ENCODE measurements at places on chromosomes 11 and 22. TPM values are rescaled to one million over a fixed set of nuclear protein-coding genes. Genes with fewer than 3 reads are reported as not detected.

Gene INS
- not detected for total RNA-seq

DNA sequence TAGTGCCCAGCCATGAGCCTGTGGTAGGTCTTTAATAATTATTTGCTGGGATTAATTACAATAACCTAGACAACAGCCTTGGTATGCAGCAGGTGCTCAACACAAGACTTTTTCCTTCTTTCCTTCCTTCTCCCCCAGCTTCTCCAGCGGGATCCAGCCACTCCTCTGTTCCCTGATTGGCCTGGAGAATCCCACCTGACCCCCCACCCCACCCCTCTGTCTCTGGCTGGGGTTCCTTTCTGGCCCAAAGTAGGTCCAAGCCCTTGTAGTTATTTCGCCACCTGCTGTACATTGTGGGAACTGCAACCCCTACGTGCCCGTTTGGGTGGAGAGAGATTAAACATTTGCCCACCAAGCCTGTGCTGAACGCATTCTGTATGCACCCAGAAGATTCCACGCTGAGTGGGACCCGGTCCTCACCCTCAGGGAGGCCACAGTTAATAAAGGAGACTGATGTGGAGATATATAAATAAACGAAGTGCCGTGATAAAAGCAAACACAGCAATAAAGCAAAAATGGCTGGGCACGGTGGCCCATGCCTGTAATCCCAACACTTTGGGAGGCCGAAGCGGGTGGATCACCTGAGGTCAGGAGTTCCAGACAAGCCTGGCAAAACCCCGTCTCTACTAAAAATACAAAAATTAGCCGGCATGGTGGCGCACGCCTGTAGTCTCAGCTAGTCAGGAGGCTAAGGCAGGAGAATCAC, 32.1 kb upstream of the DGKZ start:
- peaks cover 3% of the 10 kb centered on the region for H3K27me3 ChIP-seq
- no peak overlapping the region for H3K27ac ChIP-seq
- peaks cover 19% of the 10 kb centered on the region for H3K4me1 ChIP-seq
- no peak overlapping the region for H3K4me3 ChIP-seq
- peaks cover 1% of the 10 kb centered on the region for H3K36me3 ChIP-seq
- DNase-seq, result peak; percentile 71

DNA sequence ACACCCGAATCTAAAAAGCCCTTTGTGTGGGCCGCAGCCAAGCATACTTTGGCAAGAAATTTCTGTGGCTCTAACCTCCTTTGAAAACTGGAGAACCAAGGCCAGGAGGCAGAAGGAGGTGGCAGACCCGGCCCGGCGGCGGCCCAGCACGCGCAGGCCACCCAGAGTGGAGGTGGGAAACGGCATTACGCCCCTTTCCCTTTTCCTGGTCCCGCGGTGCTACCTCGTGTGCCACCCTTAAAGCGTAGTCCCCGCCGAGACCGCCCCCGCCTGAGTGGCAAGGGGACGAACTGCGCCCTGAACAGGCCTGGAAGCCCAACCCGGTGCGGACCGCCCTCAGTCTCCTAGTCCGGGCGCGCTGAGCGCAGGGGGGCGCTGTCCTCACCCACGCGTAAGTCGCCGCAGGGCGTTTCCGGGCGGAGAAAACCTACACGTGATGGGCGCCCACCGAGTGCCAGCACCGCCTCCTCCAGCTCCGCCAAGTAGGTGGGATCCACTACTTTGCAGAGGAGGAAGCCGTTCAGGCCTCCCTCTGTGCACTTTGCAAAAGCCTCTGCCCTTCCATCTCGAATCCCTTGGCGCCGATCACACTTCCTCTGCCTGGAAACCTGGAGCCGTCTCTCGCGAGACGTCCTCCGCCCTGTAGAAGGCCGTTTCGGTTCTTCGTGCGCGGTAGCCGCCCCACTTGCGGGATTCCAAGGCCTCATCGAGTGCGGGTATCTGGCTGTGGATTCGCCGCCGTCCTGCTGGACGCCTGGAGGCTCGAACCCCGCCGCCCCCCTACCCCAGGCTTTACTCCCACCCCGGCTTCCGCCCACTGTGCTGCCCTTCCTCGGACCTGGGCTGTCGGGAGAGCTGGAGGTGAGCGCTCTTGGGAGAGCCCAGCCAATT, at the start of gene ACCS:
TSS of gene ACCS (plus strand) at position 430 of the 891 bp plus-strand sequence. CDS start 1,358 bp downstream, outside the sequence.
- H3K27ac ChIP-seq, result peak within 1 kb of the TSS; percentile 83
- H3K36me3 ChIP-seq, result peaks cover 9% of the 10 kb centered on the region
- peaks cover 17% of the 10 kb centered on the region for H3K4me1 ChIP-seq

DNA sequence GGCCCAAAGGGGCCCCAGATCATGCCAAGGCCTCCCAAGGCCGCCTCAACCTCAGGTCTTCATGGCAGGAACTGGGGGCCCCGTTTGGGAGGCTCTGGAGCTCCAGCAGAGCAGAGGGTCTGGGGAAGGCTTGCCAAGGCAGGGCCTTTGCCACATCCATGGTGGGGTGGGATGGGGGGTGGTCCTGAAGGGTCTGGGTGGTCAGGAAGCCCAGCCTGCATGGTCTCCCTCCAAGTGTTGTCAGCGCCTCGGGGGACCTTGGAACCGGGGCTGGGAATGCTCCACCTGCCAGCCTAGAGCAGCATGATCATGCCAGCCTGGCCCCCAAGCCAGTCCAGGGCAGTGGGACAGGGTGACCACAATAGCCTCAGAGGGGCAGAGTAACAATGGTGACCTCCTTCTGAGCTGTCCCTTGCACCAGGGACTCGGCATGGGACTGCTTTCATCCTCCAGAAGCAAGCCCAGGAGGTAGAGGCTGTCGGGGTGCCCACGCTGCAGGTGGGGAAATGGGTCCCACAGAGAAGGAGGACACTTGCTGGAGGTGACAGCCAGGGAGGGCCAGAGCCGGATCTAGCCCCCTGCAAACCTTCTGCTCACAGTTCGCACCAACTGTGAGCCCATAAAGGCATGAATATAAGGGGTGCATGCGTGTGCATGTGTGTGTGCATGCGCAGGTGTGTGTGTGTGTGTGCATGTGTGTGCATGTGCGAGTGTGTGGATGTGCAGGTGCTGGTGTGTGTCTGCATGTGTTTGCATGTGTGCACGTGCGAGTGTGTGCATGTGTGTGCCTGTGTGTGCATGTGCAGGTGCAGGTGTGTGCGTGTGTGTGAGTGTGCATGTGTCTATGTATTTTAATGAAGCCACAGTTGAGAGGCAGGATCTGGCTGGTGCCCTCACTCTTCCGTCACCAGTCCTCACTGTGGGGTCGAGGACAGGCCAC, 63.8 kb downstream of the MYEOV start:
- H3K27ac ChIP-seq, result no peak overlapping the region
- H3K36me3 ChIP-seq, result no peaks in the 10 kb centered on the region
- H3K4me3 ChIP-seq, result no peak overlapping the region
- DNase-seq, result peak; percentile 10
- peaks cover 1% of the 10 kb centered on the region for H3K4me1 ChIP-seq

DNA sequence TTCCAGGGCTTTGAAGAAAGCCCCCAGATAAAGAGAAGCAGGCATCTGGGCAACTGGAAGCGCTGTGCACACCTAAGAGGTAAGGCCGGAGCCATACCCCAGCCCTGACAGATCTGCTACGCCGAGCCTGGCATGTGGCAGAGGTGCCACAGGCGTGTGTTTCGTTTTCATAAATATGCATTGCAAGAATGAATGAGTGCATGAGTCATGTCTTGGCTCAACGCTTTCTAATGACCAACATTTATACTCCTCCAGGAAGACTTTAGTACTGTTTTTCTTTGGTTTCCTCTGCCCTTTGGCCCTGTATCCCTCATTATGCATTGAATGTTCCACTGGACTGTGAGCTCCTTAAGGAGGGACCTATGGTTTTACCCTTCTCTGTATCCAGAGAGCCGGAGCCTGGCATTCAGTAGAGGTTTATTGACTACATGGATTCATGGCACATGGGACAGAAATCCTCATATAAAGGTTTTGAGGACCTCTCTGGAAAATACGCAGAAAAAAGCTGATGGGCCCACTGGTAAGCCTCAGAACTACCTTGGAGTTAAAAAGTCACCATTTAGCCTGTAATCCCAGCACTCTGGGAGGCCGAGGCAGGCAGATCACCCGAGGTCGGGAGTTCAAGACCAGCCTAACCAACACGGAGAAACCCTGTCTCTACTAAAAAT, 38.9 kb upstream of the CSNK2A3 start:
- H3K36me3 ChIP-seq, result no peaks in the 10 kb centered on the region
- no peaks in the 10 kb centered on the region for H3K4me1 ChIP-seq
- H3K27me3 ChIP-seq, result peaks cover 2% of the 10 kb centered on the region
- H3K27ac ChIP-seq, result no peak overlapping the region
- H3K4me3 ChIP-seq, result no peak overlapping the region
- DNase-seq, result no peak

DNA sequence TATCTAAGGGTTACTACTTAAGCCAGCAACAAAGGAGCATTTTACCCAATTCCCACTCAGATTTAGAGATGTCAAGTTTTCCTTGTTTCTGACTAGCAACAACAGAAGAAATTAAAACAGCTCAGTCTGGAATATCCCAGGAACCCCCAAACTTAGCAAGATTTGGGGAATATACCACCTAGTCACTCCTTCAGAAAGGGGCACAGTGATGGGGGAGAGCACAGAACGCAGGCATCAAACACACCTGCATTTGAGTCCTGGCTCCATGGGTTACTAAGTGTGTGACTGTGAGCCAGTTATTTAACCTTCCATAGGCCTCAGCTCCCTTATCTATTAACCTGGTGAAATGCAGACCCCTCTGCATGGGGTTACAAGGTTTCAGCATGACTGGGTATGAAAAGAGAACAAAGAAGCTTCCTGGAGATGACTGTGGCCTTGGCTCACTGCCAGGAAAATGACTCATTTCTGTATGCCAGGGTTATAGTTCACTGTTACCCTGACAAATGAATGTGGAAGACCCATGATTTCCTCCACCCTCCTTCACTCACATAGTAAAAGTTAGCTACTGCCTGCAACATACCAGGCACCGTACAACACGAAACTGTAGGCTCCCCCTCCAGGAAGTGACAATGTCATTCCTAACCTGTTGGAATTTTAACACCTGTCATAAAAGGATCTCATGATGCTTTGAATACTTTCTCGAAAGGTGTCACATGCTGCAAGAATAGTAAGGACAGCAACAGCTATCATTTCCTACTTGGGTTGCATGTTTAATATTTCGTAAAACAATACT, 79.6 kb downstream of the ME3 start:
- H3K4me3 ChIP-seq, result peak overlapping the region; percentile 48
- peaks cover 15% of the 10 kb centered on the region for H3K4me1 ChIP-seq
- H3K27me3 ChIP-seq, result no peaks in the 10 kb centered on the region
- peak overlapping the region; percentile 62 for H3K27ac ChIP-seq
- no peaks in the 10 kb centered on the region for H3K36me3 ChIP-seq

Gene ALKBH3
- total RNA-seq, result 43.6 TPM

DNA sequence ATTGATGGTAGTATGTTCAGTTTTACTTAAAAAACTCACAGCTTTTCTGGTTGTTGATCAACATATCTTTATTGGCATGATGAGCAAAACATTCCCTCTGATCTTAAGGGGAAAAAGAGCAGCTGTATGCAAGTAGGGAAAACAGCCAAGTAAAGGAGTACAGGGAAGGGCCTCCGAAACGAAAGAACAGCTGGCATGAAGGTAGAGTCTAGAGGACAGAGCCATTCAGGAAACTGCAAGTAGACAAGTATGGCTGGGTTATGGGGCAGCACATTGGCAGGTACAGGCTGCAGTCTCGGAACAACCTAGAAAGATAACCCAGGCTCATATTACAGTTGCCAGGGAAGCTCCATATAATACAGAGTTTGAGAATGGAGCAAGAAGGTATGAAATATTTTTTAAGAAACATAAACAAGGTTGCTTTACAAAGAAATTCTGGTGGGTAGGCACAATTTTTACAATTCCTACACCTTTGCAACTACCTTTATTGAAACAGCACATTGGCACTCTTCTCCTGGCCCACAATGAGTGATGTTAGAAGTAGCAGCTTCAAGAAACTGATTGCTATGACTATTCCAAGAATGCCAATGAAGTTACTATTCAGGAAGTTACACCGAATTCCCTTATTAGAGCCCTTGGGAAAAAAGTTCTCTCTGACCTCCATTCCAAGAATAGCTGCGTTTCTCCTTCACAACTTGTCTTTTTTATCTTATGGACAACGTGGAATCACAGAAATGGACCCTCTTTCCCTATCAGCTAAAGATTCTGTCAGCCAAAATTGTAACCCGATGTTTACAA, 45.2 kb downstream of the LGR4 start:
- DNase-seq, result no peak
- no peaks in the 10 kb centered on the region for H3K36me3 ChIP-seq
- no peaks in the 10 kb centered on the region for H3K4me1 ChIP-seq
- no peak overlapping the region for H3K4me3 ChIP-seq
- H3K27me3 ChIP-seq, result peaks cover 6% of the 10 kb centered on the region
- no peak overlapping the region for H3K27ac ChIP-seq

- H3K4me1 ChIP-seq, result peaks cover 2% of the 10 kb centered on the region
- no peak overlapping the region for H3K27ac ChIP-seq
- peaks cover 2% of the 10 kb centered on the region for H3K36me3 ChIP-seq
- H3K4me3 ChIP-seq, result no peak overlapping the region
- no peak for DNase-seq
Measured at GRCh38 chr22:29994027-29994715, 86.1 kb upstream of the HORMAD2 start.

GRCh38 chr11:84322211-84322610, 1036.0 kb upstream of the CCDC90B start:
- no peak overlapping the region for H3K4me3 ChIP-seq
- DNase-seq, result no peak
- H3K27ac ChIP-seq, result no peak overlapping the region
- H3K36me3 ChIP-seq, result no peaks in the 10 kb centered on the region

- DNase-seq, result no peak
- no peak overlapping the region for H3K27ac ChIP-seq
Measured at GRCh38 chr11:4662876-4663275, 19.1 kb downstream of the OR51E1 start.

Gene SPON1
- total RNA-seq, result 3.8 TPM

DNA sequence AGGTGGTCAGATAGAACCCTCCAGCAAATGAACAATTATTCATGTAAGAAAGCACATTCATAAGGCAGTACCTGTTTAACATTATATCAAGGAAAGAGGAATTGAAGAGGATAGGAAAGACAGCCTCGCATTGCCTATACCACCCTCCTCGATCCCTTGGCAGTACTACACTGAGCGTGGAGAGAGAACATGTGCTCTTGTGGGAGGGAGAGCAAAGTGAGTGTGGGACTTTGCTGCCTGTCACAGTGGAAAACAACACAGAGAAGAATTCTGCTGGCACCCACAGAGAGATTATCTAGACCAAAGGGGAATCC, 17.5 kb upstream of the DDX10 start:
- no peak overlapping the region for H3K27ac ChIP-seq
- no peaks in the 10 kb centered on the region for H3K36me3 ChIP-seq
- DNase-seq, result no peak
- H3K4me3 ChIP-seq, result no peak overlapping the region
- peaks cover 1% of the 10 kb centered on the region for H3K4me1 ChIP-seq

Gene ADAMTS15
- 0.11 TPM for total RNA-seq

GRCh38 chr11:73265278-73265810, 6.8 kb upstream of the P2RY6 start:
- no peaks in the 10 kb centered on the region for H3K36me3 ChIP-seq
- H3K27me3 ChIP-seq, result peaks cover 47% of the 10 kb centered on the region
- no peak overlapping the region for H3K4me3 ChIP-seq
- no peak overlapping the region for H3K27ac ChIP-seq
- no peaks in the 10 kb centered on the region for H3K4me1 ChIP-seq
